Fibroblast of skin of scalp (primary cell): ENCODE measurements at places on chromosomes 3 and 15.

GRCh38 chr3:30343861-30344260 is 262.5 kb upstream of the TGFBR2 start:
- no peak for DNase-seq

- DNase-seq = no peak
Measured at GRCh38 chr3:149234671-149235245, 13.1 kb upstream of the CP start.

DNA sequence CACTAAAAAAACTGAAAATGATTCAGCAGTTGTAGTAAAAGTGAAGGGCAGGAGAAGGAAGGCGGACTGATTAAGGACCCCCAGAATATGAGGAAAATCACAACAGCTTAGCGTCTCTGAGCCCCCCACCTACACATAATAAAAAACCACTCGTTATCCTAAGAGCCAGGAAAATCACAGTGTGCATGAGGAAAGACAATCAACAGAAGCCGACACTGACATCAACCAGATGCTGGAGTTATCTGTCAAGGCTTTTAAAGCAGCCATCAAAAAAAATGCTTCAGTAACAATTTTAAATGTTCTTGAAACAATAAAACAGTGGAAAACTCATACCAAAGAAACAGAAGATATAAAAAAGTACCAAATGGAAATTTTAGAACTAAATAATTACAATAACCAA is 9.7 kb upstream of the CXCR6 start:
- no peak for DNase-seq

DNA sequence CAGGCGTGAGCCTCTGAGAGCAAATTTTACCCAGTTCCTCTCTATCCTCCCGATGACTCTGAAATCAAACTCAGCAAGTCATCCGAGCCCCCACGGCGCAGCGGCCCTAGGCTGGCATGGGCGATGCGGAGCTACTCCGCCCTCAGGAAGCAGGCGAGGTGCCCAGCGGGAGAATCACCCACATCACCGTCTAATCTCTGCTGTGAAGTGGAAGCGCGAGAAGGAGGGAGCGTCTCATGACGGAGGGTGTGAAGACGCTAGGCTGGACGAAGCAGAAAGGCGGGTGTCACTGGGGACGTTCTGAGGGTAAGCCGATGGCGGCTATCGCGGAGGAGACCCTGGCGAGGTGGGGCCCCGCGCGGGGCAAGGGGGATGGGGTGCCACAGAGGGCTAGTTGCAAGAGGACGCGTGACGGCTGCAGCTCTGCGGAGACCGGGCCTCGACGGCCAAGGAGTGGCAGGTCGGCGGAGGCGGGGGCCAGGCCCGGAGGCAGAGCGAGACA is 9.1 kb upstream of the GNAI2 start:
- peak; percentile 38 for DNase-seq

- no peak for DNase-seq
Measured at GRCh38 chr15:100263031-100263430, 78.7 kb downstream of the ADAMTS17 start.

- peak; percentile 22 for DNase-seq
Measured at GRCh38 chr3:184227481-184227935, 1.9 kb upstream of the VWA5B2 start.

- DNase-seq = peak; percentile 47
Measured at GRCh38 chr3:45896956-45897355, 10.6 kb downstream of the CCR9 start.

- no peak for DNase-seq
Measured at GRCh38 chr3:68703066-68703465, 229.3 kb downstream of the TAFA4 start.

- no peak for DNase-seq
Measured at GRCh38 chr3:100263583-100263982, 2.8 kb downstream of the TBC1D23 start.

DNA sequence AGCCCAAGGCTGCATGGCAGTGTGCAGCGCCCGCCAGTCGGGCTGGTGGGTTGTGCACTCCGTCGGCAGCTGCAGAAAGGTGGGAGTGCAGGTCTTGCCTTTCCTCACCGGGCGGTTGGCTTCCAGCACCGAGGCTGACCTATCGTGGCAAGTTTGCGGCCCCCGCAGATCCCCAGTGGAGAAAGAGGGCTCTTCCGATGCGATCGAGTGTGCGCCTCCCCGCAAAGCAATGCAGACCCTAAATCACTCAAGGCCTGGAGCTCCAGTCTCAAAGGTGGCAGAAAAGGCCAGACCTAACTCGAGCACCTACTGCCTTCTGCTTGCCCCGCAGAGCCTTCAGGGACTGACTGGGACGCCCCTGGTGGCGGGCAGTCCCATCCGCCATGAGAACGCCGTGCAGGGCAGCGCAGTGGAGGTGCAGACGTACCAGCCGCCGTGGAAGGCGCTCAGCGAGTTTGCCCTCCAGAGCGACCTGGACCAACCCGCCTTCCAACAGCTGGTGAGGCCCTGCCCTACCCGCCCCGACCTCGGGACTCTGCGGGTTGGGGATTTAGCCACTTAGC is 4.3 kb downstream of the ISL2 start:
- DNase-seq = no peak

- DNase-seq = no peak
Measured at GRCh38 chr3:69454204-69454787, 68.4 kb upstream of the FRMD4B start.

- no peak for DNase-seq
Measured at GRCh38 chr3:82883072-82883471, 1121.6 kb upstream of the GBE1 start.

DNA sequence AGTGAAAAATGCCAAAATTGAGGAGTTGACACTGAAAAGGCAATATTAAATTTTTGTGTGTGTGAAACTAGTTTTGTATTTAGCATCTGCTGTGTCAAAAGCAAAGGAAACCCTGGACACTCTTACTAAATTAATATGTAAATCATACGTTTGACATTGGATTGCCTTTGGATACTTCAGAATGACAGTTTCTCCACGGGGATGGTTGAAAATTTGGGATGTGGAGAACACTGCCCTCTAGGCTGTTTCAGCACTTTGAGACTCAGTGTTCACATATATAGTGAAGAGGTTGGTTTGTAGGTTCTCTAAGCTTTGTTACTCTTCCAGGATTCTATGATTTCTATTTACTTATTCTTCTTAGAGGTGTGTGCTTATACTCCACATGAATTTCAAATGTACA is 3.0 kb downstream of the ROBO2 start:
- peak; percentile 20 for DNase-seq

GRCh38 chr3:131972091-131972490 is 62.7 kb downstream of the CPNE4 start:
- no peak for DNase-seq

DNA sequence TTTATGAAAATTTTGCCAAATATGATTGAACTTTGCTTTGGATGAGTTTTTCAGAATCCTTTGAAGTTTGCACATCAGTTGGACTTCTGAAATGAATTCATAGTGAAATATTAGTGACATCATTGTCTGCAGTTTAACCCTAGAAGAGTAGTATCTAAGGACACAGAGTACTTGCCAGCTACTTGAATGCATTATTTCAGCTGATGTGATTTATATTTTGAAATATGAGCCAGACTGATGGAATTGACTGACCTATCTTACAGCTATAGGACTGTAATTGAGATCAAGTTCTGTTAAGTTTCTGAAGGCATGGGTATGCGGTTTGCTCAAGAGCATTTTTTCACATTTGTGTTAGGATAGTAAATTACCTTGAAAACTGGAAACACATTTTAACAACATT is 51.2 kb downstream of the LYSMD4 start:
- DNase-seq = peak; percentile 10

GRCh38 chr3:119937229-119937628 is 155.3 kb downstream of the NR1I2 start:
- DNase-seq = no peak

DNA sequence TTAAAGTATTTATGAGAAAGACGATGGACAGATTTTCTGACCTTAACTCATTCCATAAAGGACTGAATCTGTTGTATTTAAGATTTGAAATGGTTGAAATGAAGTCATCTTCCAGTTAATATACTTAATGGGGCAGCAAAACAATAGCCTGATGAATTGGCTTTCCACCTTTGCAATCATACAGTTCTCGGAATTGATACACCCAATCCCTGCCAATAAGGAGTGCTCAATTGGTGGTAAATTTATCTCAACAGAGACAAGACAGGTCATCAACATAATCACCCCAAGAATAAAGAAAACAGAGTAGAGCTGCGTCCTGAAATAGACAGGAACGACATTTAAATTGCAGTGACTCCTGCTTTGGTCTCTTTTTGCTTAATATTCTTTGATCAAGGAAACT is 11.2 kb downstream of the ANXA2 start:
- DNase-seq = no peak

DNA sequence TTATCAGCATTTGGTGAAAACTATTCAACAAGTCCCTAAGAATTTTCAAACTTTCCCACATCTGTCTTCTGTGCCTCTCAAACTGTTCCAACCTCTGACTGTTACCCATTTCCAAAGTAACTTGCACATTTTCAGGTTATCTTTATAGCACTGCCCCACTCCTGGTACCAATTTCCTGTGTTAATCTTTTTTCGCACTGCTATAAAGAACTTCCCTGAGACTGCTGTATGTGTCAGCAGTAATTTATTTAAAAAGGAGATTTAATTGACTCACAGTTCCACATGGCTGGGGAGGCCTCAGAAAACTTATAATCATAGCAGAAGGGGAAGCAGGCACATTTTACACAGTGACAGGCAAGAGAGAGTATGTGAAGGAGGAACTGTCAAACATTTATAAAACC is 310.9 kb upstream of the SLITRK3 start:
- DNase-seq = no peak

DNA sequence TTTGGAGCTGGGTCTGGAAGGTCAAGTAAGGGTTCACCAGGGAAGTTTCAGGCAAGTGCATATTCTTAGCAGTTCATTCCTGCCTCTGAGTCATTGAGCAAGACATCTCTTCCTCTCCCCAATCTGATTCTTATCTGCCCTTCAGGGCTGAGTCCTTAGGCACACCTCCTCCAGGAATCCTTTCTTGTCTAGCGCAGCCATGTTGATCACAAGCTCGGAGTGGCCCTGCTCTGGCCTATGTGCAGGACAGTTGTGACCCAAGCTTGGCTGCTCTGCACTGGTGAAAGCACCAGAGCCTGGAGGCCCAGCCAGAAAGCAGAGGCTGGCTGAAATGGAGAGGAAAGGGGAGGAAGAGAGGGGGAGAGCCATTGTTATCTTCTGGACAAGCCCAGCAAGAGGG is 30.9 kb upstream of the MRPS22 start:
- DNase-seq = no peak

DNA sequence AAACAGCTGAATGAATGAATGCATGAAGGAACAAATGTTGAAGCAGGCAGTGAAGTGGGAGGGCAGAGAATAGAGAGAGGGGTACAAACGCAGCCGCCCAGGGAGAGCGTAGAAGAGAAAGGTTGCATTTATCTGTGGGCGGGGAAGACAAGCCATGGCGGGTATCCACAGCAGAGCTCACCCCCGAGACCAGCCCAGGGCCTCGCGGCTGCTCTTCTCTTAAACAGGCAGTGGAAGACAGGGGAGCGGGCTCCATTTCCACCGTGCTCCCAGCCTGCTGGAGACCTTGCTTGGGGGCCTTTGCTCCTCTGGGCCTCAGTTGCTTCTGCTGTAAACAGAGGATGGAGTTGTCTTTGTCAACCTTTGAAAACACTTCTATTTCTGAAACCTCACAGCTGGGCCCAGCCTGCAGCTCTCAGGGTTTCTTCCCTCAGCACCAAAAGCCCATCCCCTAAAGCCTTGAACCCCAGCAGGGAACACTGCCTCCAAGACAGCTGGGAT is 259.5 kb downstream of the UACA start:
- DNase-seq = no peak

DNA sequence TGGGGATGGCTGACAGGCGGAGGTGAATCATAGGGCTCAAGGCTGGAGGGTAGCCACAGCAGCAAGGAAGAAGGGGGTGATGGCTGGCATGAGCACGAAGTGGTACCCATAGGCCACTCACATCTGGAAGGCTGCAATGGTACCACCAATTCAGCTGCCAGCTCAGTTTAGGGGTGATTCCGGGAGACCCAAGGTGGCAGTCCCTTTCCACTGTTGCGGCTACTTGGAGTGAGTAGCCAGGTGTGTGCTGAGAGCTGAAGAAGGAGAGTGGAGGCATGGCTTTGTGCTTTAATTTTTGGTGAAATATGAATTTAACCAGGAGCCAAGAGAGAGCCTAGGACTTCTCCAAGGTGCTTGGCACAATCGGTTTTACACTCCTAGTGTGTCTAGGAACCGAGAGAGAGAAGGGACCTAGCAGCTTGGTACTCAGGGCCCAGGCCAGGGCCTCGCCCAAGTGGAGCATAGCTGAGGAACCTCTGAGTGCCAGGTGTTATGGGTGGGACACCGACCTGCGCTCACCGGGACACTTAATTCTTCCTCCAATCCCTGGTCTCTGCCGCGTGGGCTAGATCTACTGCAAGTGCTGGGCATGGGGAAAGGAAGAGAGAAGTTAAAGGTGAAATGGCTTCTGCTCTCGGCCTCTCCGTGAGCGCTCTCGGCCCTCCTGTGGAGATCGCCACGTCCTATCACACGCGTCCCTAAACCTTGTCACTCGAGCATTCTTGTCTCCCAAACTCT is 32.2 kb upstream of the POLG start:
- no peak for DNase-seq

- peak; percentile 12 for DNase-seq
Measured at GRCh38 chr3:43171748-43172147, 65.9 kb upstream of the POMGNT2 start.

DNA sequence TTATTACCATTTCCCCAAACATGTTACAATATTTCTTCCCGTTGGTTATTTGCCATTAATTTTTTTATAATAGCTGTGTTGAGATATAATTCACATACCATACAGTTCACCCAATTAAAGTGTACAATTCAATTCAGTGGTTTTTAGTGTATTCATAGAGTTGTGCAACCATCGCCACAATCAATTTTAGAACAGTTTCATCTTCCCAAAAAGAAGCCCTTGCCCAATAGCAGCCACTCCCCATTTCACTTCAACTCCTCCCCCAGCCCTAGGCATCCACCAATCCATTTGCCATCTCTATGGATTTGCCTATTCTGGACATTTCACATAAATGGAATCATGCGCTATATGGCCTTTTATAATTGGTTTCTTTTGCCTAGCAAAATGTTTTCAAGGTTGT is 225.1 kb downstream of the EPHB1 start:
- no peak for DNase-seq

DNA sequence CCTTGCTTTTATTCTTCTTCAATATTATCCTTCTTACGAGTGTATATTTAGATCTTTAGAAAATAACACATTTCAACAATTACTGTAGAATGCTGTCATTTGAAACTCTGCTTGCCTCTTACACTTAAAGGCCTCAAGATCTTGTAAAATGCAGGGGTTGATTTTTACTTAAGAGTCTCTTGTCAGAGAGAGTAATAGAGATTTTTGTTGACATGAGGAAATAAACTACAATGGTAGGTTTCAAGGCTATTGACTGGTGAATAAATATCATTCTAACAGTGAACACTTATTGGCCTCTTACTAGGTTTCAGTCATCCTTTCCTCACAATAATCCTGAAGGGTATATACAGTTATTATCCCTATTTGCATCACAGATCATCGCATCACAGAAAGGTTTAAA is 344.6 kb downstream of the GBE1 start:
- no peak for DNase-seq

- DNase-seq = no peak
Measured at GRCh38 chr3:8777201-8777977, 8.0 kb upstream of the OXTR start.

GRCh38 chr3:110254591-110254990 is 817.0 kb upstream of the NECTIN3 start:
- no peak for DNase-seq
